T-helper 2 cell treated with Interferon-gamma antibody and Interleukin-4, amounts not matched to agents 100 ng/mL and 5 ng/mL, for 36 hours (primary cell): ENCODE measurements at places on chromosomes 16 and 17. TPM values are rescaled to one million over a fixed set of nuclear protein-coding genes. Genes with fewer than 3 reads are reported as not detected.

The PRRT2 gene
- 0.95 and 1.1 TPM in 2 replicates for total RNA-seq

The PLD2 gene
- 14.0 and 15.8 TPM in 2 replicates for total RNA-seq

The FBXW10 gene
- total RNA-seq: not detected in 2 replicates

The FBXL16 gene
- 12.0 TPM in 2 replicates for total RNA-seq

The CXCL16 gene
- 0.75 and 0.80 TPM in 2 replicates for total RNA-seq

The MYO1C gene
- 36.1 and 37.9 TPM in 2 replicates for total RNA-seq

The SEPTIN12 gene
- not detected in 2 replicates for total RNA-seq

The TXNDC11 gene
- 50.8 and 51.1 TPM in 2 replicates for total RNA-seq

The C17orf50 gene
- not detected in 2 replicates for total RNA-seq

The SYNGR3 gene
- total RNA-seq: 4.9 and 5.3 TPM in 2 replicates

The LITAFD gene
- total RNA-seq: not detected in 2 replicates

The LGALS9 gene
- 133 and 134 TPM in 2 replicates for total RNA-seq

The ZNF48 gene
- 11.8 and 12.4 TPM in 2 replicates for total RNA-seq

The MTHFSD gene
- total RNA-seq: 22.7 and 25.7 TPM in 2 replicates

The WFIKKN1 gene
- total RNA-seq: 0.75 and 0.77 TPM in 2 replicates

The TP53TG3F gene
- not detected in 2 replicates for total RNA-seq

The MAPT gene
- total RNA-seq: 0.20 and 0.30 TPM in 2 replicates

The TMEM220 gene
- 0.57 and 0.84 TPM in 2 replicates for total RNA-seq

The YPEL3 gene
- 30.6 and 32.8 TPM in 2 replicates for total RNA-seq

The SCNN1B gene
- 0.07 TPM in 1 of 2 replicates, not detected in the other for total RNA-seq

The MFSD6L gene
- 0.86 and 0.95 TPM in 2 replicates for total RNA-seq

The EPX gene
- total RNA-seq: not detected in 2 replicates

The MGAT5B gene
- total RNA-seq: 0.84 and 1.2 TPM in 2 replicates

The HP gene
- total RNA-seq: not detected in 2 replicates

The PARD6A gene
- total RNA-seq: 10.1 TPM in 2 replicates

The EVI2B gene
- total RNA-seq: 63.9 and 65.2 TPM in 2 replicates

The KRT33A gene
- not detected in 2 replicates for total RNA-seq

The ZKSCAN2 gene
- total RNA-seq: 5.4 and 5.9 TPM in 2 replicates

The HS3ST6 gene
- not detected in 2 replicates for total RNA-seq

The RARA gene
- 45.4 and 47.8 TPM in 2 replicates for total RNA-seq

The P2RX5 gene
- 71.5 and 73.1 TPM in 2 replicates for total RNA-seq

The ARL5C gene
- not detected in 2 replicates for total RNA-seq

The OR1F1 gene
- total RNA-seq: not detected in 2 replicates

The UTS2R gene
- total RNA-seq: 0.16 TPM in 1 of 2 replicates, not detected in the other

The NPIPA7 gene
- total RNA-seq: 5.0 and 5.3 TPM in 2 replicates

The ZSCAN10 gene
- 0.11 and 0.30 TPM in 2 replicates for total RNA-seq

The PRDM7 gene
- not detected in 2 replicates for total RNA-seq

The CCL14 gene
- not detected in 2 replicates for total RNA-seq

The ZNF287 gene
- total RNA-seq: 5.1 and 7.5 TPM in 2 replicates

The TMEM235 gene
- not detected in 2 replicates for total RNA-seq

The HCRT gene
- total RNA-seq: not detected in 2 replicates

The TBC1D3C gene
- 0.18 TPM in 1 of 2 replicates, not detected in the other for total RNA-seq

The DUS1L gene
- 113 and 129 TPM in 2 replicates for total RNA-seq

The VMO1 gene
- 0.27 and 0.41 TPM in 2 replicates for total RNA-seq

The SYT17 gene
- not detected in 2 replicates for total RNA-seq
